CD8-positive, alpha-beta T cell (primary cell): ENCODE measurements at places on chromosomes 2 and 18. TPM values are rescaled to one million over a fixed set of nuclear protein-coding genes. Genes with fewer than 3 reads are reported as not detected.

Gene FAM117B
- 45.8 TPM for total RNA-seq

- no peak for DNase-seq
Measured at GRCh38 chr2:213834746-213835145, 550.5 kb downstream of the SPAG16 start.

DNA sequence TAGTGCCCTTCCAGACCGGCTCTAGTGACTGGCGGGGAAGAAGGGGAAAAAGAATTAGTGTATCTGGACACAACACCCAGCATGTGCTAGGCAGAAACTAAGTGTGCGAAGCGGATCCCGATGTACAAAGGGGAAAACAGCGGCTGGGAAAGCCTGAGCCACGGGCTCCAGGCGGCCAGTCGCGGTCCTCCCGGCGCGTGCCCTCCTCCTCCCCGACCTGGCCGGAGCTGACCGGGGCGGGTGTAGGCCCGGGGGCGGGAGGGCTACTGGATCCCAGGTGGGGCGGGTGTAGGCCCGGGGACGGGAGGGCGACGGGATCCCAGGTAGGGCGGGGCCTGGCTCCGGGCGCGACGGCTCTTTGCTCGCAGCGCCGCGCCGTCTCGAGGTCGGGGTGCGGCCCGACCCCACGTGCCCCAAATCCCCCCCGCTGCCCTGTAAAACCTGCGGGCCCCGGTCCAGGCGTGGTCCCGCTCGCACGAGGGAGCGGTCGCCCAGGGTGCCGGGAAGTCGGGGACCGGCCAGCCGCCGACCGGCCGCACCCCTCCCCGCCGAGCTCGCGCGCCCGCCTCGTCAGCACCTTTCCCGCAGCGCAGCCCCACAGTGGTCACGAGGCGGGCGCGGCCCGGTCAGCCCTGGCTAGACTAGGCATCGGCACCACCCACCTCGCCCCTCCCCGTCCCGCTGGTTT lies 48.8 kb downstream of the C2orf42 start:
- DNase-seq = peak; percentile 66

DNA sequence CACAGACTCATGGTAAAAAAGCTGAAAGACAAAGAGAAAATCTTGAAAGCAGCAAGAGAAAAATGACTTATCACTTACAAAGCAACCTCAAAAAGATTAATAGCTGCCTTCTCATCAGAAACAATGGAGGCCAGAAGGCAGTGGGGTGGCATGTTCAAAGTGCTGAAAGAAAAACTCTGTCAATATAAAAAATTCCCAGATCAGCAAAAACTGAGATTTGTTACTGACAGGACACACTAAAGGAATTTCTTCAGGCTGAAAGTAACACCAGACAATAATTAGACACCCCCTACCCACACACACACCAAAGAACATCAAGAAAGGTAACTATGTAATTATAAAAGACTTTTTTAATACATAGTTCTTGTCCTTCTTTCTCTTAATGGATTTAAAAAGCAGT lies 311.1 kb downstream of the CLIP4 start:
- no peak for DNase-seq

GRCh38 chr2:167240671-167241070 lies 352.4 kb downstream of the XIRP2 start:
- no peak for DNase-seq
